A549 (cell line): ENCODE measurements at places on chromosomes 16 and 17. TPM values are rescaled to one million over a fixed set of nuclear protein-coding genes. Genes with fewer than 3 reads are reported as not detected.

- DNase-seq = peak; percentile 34
These were observed 269.8 kb upstream of the MYOCD start for GRCh38 chr17:12395733-12396354.

DNA sequence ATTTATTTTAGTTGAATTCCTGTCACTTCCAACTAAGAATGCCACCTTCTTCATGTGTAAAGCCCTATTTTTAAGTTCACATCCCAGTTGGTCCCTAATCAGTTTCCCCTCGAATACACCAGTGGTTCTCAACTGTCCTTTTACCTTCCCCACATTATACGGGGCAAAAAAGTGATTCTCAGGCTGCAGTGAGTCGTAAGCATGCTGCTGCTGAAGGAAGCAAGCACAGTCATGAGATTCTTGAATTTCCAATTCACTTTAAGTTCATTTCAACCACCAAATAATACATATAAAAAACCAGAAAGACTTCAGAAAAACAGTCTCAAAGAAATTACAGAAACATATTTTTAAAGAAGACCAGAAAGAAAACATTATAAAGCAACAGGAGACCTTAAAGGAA, 47.9 kb downstream of the UBE2G1 start:
- no peak for DNase-seq

DNA sequence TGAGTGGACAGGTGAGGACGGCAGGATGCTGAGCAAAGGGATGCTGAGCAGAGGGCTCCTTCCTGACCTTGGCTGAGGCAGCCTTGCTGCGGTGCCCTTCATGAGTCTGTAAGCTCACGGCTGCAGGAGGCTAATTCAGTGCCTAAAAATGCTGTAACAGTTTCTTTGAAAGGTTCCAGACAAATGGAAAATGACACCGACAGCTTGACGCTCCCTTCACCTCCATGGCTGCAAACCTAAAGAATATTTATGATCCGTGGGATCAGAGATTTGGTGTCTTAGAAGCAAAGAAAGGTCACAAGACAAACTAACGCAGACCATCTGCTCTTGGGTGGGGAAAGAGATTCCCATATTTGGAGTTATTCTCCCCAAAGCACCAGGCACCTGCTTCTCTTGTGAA, 28.0 kb downstream of the TOM1L2 start:
- no peak for DNase-seq

DNA sequence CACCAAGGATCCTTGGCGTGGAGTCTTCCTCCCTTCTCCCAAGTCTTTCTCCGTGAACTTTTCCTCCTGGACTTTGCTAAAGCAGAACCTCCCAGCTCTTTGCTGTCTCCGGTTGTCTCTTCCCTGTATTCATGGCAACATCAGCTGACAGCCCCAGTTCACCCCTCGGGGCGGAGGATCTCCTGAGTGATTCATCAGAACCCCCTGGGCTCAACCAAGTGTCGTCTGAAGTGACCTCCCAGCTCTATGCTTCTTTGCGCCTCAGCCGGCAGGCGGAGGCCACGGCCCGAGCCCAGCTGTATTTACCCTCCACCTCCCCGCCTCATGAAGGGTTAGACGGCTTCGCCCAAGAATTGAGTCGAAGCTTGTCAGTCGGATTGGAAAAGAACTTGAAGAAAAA, 943 bp downstream of the CNTROB start:
- peak; percentile 90 for DNase-seq

DNA sequence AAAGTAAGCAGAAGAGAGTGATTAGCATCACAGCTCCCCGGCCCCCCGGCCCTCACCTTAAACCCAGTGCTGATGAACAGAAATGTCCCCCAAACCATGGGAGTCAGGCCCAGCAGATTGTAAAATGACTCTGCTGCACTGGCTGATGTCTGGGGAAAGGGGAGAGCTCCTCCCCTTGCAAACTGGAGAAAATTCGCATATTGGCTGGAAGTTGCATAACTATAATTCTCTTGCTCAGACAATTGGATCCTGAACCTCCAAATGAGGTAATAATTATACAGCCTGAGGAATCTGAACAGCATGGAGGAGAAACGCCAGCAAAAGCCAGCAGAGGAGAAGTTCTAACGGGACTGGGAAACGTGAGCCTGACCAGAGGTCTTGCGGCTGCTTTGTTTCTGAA, 109.7 kb downstream of the C16orf95 start:
- peak; percentile 53 for DNase-seq

Gene CCL2
- 130 to 161 TPM (median 144 TPM) in 3 replicates for polyA plus RNA-seq

Gene CCDC200
- polyA plus RNA-seq = not detected in 3 replicates
